ENCODE measurements at places on chromosomes 1 and 21.

DNA sequence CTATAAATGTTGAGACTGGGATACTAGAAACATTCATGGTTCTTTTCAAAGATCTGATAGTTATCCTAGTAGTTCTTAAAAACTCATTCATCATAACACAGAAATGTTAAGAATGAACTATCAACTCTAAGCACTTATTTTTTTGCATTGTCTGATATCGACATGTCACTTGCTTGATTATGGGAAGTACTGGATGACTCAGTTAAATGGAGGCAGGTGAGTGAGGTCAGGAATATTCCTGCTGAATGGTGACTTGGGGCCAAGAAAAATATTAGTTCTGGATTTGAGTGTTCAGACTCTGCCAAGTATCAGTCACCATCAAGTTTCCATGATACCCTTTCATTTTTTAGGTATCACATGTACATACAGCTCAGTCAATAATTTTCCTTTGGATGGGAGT lies 63.6 kb downstream of the NEK7 start:
- peak; percentile 15 for DNase-seq

- peak; percentile 14 for DNase-seq
Measured at GRCh38 chr1:35577071-35577998, 4.2 kb downstream of the TFAP2E start.

DNA sequence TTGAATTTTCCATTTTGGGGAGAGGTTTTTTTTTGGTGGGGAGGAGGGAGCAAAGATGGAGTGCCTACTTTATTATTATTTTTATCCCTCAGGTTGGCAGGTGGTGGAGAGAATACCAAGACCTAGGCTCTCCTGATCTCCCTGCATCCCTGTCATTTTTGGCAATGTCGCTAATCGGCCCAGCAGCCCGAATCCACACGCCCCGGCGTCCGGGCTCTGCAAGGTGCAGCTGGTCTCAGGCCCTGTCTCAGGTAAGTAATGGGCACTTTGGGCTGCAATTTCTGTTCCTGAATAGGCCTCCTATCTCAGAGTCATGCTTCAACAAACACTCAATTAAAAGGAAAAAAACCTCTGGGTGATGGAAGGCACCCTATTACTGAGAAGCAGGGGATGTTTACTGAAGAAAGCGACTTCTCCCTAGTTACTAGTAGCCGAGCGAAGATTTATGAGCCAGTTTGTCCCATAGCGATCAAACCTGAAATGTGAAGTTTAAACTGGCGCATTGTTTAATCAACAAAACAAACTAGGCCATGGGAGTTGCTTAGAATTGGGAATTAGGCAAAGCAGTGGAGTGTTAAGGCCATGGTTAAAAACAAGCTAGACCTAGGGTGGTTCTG lies 137.8 kb downstream of the RWDD3 start:
- no peak for DNase-seq

GRCh38 chr21:33898586-33898985 lies 17.0 kb downstream of the ATP5PO start:
- peak; percentile 37 for DNase-seq

GRCh38 chr1:202938287-202938925 lies 11.4 kb upstream of the KLHL12 start:
- DNase-seq = peak; percentile 19

DNA sequence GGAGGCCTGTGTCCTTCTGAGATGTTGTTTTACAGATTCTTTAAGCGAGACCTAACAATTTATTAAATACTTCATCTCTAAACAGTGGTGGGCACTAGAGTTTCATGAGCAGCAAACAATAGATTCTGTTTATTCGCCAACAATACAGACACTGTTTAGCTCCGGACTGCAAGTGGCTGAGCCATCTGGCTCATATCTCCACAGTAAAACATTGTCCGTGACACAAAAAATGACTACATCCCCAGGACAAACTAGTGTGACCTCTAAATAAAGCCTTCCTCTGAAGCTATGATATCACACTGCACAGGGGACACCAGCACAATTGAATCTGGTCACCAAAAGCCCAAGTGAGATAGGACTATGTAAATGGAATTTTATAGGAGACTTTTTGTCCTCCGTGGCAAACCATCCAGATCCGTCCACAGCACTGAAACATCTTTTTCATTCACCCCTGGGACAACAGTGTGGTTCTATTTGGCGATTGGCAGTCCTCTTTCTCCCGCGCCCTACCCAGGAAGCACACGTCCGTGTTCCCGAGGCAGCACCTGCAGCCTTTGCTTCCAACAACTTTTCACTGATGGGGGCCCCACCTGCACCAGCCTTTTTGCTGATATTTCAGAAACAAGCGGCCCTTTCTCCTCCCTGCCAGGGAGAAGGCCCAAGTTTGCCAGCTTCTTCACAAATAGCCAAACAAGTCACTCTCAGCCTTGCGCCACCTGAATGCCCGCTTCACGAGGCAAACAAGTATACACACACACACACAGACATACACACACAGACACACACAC lies 47.4 kb downstream of the OLIG1 start:
- DNase-seq = no peak

- peak; percentile 78 for DNase-seq
Measured at GRCh38 chr1:76759950-76760349, 107.3 kb upstream of the ST6GALNAC5 start.

DNA sequence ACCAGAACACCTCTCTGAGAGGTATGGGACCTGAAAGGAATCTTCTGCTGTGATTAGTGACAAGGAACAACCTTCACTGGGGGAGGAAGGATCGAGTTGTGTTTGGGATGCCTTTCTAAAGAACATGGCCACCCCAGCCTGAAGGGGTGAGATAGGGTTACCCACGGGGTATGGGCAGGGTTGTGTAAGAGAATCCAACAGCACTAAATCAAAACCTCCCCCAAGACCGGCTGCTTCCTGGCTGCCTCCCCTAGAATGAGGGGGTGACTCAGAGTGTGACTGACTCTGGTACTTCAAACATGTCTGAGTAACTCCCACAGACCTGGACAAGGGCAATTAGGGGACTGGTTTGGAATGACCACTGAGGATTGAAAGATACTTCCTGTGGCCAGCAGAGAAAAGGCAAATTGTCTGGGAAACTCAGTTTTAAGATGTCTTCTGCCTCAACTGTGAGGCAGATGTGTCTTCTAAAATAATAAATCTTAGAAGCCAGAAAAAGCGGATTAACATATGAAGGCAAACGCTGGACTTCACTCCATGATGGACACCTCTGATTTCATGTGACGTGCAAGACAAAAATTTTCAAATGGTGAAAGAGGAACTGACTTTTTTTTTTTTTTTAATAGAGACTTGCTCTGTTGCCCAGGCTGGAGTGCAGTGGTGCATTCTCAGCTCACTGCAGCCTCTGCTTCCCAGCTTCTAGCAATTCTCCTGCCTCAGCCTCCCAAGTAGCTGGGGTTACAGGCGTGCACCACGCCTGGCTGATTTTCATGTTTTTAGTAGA lies 6.7 kb upstream of the PTPN14 start:
- peak; percentile 97 for DNase-seq

GRCh38 chr1:246815693-246816270 lies 91.6 kb downstream of the SCCPDH start:
- no peak for DNase-seq

Measured in amniotic epithelial cell (primary cell).